ENCODE measurements at places on chromosomes 1 and 21.

GRCh38 chr21:16353764-16354163 lies 624.0 kb downstream of the USP25 start:
- DNase-seq = no peak

- DNase-seq = no peak
Observed at GRCh38 chr21:41222247-41223068, 54.5 kb downstream of the BACE2 start.

- DNase-seq = no peak
Observed at GRCh38 chr1:195336812-195337211, 1271.4 kb downstream of the KCNT2 start.

DNA sequence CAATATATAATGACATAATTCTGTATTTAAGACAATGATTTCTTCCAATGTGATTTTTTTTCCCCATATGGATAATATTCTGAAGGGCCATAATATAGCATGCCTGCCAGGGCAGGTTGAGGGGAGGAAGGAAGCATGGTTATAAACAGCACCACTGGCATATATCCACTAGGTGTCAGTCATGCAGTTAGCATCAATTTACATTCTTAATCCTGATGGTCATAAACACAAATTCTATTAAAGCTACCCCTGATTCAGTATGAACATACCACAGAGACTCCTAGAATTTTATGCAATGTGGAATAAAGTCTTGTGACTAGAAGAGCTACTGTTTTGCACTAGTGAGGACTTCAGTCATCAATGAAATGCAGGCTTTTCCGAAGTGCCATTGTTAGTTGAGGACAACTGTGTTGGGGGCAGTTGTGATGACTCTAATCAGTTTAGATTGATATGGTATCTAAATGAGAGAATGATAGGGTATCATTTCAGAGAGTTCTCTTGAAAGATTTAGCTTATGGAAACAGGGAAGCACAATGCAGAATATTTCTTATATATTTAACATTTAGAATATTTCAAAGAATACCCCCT lies 342.7 kb upstream of the NR5A2 start:
- DNase-seq = no peak

DNA sequence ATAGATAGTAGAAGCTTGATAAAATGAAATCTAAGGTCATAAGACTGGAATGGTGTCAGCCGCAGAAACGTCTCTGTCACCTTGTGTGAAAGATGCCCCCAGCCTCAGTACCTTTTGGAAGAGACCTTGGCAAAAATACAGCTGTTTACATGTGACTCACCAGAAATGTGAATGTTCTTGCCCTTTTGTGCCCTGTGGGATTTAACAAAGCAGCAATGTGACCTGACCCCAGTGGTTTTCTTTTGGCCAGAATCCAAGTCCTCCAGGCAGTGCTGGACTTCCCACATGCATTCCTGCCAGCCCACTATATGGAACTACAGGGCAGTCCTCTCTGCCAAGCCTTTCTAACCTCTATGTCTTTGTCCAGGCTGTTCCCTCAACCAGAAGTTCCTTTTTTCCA lies 27.2 kb upstream of the LRRC8C start:
- no peak for DNase-seq

- no peak for DNase-seq
Observed at GRCh38 chr1:117795190-117795589, 134.2 kb downstream of the GDAP2 start.

DNA sequence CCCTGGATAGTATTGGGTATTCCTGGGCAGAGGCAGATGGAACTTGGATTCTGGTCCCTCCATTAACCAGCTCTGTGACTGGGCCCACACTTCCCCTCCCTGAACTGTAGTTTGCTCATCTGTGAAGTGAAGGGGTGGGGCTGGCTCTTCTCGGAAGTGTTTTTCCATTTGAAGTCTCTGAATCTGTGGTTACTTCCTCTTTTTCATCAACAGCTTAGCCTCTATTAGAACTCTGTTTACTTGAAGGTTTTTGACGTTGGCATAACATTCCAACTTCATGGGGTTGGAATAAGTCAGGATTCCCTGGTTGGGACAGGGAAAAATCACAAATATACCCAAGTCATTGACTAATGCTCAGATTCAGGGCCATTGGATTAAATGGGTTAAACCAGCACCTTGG lies 3.6 kb downstream of the KIAA0040 start:
- DNase-seq = peak; percentile 79

GRCh38 chr1:13513063-13513894 lies 524 bp downstream of the LRRC38 start:
- no peak for DNase-seq

GRCh38 chr1:209802780-209803152 lies 3.2 kb downstream of the IRF6 start:
- no peak for DNase-seq

GRCh38 chr1:87986130-87986866 lies 657.6 kb downstream of the LMO4 start:
- DNase-seq = no peak

GRCh38 chr21:31977816-31978215 lies 105.0 kb downstream of the HUNK start:
- DNase-seq = no peak

DNA sequence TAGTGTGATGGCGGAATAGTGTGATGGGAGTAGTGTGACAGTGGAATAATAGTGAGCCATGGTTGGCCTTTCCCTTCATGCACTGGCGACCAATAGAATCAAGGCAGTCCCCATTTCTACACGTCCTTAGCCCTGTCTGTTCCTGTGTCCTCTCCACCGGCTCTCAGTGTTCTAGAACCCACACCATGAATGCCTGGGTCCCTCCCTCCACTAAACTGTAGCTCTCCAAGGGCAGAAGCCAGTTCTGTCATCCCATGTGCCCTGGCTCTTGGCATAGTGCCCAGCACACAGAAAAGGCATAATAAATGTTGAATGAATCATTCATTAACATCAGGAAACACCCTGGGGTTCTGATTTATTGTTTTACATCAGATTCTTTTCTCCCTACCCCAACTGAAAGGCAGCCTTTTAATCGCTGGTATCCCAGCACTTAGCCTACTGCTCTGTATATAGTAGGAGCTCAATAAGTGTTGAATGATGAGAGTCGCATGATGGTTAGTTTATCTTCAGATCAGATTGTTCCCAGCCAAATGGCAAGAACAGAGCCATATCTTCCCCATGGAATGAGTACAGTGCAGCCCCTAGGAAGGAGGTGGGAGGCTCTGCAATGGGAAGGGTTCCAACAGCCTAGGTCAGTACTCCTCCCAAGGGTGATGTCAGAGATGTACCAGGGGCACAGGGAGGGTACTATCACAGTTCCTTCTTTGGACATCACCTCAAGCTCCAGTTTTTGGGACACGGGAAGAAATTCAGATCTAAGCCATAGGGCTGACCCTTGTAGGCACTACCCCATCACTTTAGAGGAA lies 325.7 kb downstream of the HHAT start:
- DNase-seq = no peak

- DNase-seq = peak; percentile 44
Observed at GRCh38 chr1:36384542-36385409, 948 bp downstream of the STK40 start.

GRCh38 chr1:14976256-14976655 lies 177.3 kb upstream of the TMEM51 start:
- no peak for DNase-seq

GRCh38 chr1:163095213-163095612 lies 26.1 kb downstream of the RGS4 start:
- no peak for DNase-seq

- DNase-seq = no peak
Observed at GRCh38 chr21:45282283-45283034, 5.2 kb downstream of the POFUT2 start.

DNA sequence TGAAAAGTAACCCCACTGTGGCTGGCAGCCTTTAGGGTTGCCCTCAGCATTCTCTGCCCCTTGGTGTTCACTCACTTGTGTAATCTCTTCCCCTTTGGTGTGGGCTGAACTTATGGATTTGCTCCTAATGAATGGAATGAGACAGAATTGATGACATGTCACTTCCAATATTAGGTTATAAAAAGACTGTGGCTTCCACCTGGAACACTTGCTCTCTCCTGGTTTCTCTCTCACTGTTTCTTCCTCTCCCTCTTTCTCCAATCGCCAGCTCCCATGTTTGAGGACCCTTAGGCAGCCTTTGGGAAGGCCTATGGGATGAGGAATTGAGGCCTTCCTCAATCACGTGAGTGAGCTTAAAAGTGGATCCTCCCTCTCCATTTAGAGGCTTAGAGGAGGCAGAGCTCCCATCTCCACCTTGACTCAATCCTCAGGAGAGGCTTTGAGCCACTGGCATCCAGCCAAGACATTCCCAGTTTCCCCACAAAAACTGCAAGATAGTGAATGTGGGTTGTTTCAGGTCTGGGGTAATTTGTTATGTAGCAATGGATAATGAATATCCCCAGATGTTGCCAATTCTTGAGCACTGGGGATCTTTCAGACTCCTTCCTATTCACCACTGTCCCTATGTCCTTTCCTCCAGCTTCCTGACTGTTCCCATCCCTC lies 95.5 kb upstream of the CD34 start:
- no peak for DNase-seq
